ENCODE measurements at places on chromosomes 1 and 21.

DNA sequence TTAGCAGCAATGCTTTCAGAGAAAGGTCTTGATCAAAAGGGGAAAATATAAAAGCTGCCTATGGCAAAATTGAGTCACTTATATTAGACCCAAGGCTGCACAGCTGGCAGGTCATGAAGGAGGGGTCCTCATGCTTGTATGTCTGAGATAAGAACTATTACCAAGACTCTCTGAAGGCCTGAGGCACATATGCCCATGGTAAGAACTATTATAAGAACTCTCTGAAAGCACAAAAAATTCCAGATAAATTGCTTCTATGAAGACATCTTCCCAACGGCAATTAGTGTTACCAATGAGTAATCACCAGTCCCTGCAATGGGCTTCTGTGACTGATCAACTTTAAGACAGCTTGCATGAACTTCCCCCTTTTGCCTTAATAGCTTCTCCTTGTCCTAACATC lies 42.8 kb upstream of the LRIF1 start:
- no peak for DNase-seq

DNA sequence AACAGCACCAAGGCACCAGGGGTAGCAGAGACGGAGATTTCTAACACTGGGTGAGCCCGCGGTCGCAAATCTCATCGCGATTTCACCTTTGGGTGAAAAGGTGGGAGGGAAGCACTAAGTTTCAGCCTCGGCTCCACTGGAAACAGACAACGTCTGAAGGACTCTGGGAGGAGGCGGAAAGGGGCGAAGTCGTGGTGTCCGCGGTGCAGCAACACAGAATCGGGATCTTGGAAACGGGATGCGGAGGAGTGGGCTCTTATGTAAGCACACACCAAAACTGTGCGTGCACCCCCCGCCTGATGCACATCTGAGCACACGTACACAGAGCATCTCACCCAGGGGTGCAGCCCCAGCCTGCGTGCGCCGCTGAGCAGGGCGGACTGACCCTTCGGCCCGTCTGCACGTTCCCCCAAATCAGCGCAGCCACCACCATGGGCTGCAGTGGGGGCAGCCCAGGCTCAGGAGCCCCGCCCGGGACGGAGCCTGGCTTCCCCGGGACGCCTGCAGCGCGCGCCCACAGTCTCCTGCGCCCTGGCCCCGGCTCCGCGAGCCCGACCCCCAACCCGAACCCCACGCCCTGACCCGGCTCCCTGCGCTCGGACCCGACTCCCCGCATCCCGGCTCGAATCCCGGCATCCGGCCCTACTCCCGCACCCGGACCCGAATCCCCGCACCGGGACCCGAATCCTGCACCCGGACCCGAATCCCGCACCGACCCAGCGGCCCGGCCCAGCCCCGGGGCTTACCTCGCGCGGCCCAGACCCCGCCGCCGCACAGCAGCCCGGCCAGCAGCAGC lies 670 bp downstream of the CLSTN1 start:
- DNase-seq, result no peak

DNA sequence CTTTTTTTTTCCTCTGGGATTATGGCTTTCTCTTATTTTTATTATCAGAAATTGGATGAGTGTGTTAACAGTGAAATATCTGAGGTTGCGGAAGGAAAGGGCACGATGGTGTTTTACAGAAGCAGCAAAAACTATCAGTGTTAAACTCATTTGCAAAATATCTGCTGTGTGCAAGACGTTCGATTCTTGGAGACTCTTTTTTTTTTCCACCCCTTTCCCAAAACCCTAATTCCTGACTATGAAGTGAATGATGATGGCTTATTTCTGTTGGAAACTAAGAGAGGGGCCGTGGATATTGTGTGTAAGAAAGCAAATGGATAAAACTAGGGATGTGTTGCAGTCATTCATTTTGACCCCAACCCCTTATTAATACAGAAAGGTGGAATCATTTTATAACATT lies 677 bp downstream of the NCAM2 start:
- no peak for DNase-seq

- DNase-seq, result no peak
Measured at GRCh38 chr1:231580874-231581273, 45.7 kb upstream of the DISC1 start.

DNA sequence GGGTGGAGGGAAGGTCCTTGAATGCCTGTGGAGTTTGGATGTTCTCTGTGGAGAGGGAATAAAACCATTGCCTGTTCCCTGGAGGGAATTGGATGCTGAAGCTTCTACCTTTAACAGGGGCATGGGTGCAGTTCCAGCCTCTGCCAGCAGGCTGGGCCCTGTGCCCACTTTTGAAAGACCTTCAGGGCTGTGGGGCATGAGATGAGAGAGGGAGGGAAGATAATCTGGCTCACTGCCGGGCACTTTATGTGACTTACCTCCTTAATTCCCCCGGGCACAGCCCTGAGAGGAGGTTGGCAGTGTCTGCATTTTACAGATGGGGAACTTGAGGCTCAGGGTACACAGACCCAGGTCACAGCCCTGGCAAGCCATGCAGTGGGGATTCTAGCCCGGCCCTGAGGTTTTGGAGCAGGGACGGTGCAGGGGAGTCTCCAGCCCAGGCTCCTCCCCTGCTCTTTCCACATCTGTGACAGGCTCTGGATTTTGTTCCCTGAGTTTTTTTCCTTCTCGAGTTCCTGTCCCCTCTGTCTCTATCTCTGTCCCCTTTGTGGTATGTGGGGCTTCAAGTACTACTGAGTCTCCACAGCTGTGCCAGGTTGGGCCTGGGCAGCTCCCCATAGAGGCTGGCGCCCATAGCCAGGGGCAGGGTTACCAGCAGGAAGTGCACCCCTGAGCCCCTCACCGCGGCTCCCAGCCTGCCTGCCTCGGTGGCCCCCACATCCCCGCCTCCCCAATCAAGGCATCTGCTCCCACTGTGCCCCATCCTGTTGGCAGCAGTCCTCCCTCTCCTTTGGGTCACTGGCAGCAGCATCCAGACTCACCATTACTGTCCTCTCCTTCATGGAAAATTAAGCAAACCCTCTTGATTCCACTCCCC lies 14.0 kb upstream of the THEMIS2 start:
- peak; percentile 57 for DNase-seq

DNA sequence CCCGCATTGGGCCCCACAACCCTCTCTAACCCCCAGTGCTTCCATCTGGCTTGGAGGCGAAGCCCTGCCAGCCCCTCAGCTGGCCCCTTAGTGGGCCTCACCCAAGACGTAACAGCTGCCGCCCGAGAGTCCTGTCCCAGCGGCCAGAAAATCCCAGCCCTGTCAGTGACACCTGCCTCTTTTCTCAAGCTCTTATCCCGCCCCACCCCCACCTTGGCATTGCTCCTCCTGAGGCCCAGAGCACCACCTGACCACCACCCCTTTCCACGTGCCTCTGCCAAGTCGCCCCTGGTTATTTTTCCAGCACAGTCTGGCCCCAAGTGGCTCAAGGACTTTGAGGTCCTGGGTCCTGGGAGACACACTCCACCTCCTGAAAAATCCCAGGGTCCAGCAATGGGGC lies 5.9 kb upstream of the CTRC start:
- no peak for DNase-seq

- DNase-seq, result no peak
Measured at GRCh38 chr21:38849776-38850175, 44.0 kb downstream of the ETS2 start.

- DNase-seq, result no peak
Measured at GRCh38 chr21:17257784-17258183, 255.1 kb upstream of the CXADR start.

GRCh38 chr21:24045775-24046215 lies 1561.5 kb downstream of the MRPL39 start:
- no peak for DNase-seq

DNA sequence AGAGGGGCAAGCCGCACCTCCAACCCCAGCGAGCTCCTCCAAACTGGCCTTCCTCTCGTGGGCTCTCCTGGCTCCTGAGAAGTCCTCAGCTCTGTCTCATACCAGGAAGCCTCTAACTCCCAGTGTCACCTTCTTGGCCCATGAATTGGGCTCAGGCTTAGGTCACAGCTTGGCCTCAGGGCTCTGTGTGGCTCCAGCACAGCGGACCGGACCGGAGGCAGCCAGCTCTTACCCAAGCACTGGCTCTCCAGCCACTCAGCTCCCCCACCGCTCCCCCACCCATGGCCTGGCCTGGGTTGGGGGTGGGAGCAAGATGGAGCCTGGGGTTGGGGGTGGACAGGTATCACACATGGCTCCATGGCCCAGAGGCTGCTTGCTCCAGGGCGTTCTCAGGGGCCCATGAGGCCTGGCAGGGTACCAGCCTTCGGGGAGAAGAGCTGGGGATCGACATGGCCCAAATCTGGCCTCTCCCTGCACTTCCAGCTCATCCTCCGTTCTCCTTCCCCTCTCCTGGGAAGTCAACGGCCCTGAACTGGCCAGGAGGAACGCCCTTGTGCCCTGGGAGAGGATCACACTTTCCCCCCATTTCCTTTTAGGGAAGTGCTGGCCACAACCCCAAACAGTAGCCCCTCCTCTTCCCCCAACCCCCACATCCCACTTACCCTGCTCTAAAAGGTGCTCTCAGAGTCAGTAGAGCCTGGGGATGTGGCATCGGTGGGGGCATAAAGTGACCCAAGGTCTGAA lies 97.5 kb downstream of the CASZ1 start:
- no peak for DNase-seq

GRCh38 chr1:172421974-172422604 lies 1.6 kb downstream of the C1orf105 start:
- no peak for DNase-seq

- DNase-seq, result no peak
Measured at GRCh38 chr1:117365350-117366176, 1.7 kb upstream of the MAN1A2 start.

DNA sequence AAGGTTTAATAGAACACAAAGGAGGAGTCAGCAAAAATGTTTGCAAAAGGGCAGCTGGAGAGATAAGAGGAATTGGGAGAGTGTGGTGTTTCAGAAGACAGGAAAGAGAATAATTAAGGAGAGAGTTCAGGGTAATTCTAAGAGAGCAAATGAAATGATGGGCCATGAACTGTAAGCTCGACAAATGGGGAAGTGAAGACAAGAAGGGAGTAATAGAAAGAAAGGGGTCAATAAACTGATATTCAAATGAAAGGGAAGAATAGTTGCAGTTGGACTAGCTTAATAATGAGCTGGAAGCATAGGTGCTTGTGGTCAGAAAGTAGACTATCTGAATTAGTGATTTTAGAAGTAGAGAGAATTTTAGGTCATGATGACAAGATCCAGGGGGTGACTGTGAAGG lies 15.6 kb upstream of the RNF220 start:
- DNase-seq, result no peak

- DNase-seq, result no peak
Measured at GRCh38 chr1:111907321-111907720, 82.1 kb downstream of the KCND3 start.

DNA sequence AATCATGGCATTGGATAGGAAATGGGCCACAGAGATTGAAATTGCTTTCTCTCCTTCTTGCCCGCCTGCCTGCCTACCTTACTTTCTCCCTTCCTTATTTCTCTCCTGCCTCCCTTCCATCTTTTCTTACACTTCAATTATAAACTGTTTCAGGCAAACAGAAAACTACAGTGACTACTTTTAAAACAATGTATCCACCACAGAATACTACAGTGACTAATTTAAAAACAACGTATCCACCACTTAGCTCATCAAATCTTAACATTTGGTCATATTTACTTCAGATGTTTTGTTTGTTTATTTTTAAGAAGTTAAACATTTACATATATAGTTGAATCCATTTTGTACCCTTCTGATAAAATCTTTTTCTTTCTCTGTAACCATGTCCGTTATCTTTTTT lies 54.4 kb downstream of the SNRPE start:
- no peak for DNase-seq

DNA sequence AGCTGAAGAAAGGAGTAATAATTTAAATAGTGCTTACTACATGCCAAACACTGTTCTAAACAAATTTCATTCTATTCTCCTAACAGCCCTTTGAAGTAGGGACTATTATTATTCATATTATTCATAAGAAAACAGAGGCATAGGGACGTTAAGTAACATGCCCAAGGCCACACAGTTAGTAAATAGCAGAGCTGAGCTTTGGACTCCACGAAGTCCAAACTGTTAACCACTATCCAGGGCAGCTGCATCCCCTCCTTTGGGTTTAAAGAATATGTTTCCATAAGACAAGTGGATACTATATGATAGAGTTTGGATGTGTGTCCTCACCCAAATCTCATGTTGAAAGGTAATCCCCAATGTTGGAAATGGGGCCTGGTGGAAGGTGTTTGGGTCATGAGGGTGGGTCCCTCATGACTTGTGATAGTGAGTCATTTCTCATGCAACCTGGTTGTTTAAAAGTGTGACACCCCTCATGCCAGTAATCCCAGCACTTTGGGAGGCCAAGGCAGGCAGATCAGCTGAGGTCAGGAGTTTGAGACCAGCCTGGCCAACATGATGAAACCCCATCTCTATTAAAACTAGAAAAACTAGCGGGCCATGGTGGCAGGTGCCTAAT lies 144.0 kb upstream of the CXADR start:
- DNase-seq, result no peak

GRCh38 chr1:172973424-172973823 lies 77.3 kb downstream of the TNFSF18 start:
- no peak for DNase-seq

GRCh38 chr1:99577313-99577712 lies 68.6 kb upstream of the PALMD start:
- no peak for DNase-seq

- no peak for DNase-seq
Measured at GRCh38 chr21:38880577-38880966, 74.8 kb downstream of the ETS2 start.

DNA sequence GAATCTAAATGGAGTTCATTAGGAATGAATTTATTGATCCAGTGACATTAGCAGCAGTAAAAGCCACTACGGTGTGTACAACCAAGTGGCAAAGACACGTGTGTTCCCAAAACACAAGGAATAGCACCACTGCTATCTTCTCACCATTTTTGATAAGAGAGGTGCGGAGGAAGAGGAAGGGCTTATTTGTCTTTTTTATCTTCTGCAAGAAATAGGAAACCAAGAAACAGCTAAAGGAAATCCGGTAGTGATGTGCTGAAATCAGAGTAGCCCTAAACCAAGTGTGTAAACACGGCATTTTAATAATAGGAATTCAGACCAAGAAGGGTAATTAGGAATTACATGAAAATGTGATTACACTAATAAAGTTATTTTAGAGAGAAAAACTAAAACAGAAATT lies 9.1 kb upstream of the SCYL3 start:
- no peak for DNase-seq

- no peak for DNase-seq
Measured at GRCh38 chr1:214324896-214325800, 44.2 kb downstream of the SMYD2 start.

DNA sequence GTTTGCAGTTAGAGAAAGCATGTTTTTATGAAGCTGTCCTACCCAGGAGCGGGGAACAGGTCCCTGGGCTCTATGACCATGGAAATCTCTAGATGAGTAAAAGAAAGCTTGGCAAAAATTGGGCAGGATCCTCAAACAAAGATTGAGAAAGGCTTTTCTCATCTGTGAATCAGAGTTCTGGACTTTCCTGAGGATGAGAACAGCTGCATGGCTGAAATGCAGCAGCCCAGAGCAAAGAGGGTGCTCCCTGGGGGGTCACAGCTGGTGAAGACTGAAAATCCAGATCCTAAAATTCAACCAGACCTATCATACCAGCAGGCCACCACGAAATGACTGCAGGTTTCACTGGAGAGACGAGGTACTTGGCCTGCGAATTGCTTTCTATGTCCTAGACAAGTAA lies 65.7 kb upstream of the APP start:
- no peak for DNase-seq

GRCh38 chr1:87555366-87555765 lies 226.7 kb downstream of the LMO4 start:
- DNase-seq, result no peak
